Inflammatory macrophage treated with lipopolysaccharide for 4 hours (primary cell): ENCODE measurements at places on chromosomes 7 and 10.
A peak's percentile ranks its signal among the peaks of the same experiment; 100 is the strongest.

DNA sequence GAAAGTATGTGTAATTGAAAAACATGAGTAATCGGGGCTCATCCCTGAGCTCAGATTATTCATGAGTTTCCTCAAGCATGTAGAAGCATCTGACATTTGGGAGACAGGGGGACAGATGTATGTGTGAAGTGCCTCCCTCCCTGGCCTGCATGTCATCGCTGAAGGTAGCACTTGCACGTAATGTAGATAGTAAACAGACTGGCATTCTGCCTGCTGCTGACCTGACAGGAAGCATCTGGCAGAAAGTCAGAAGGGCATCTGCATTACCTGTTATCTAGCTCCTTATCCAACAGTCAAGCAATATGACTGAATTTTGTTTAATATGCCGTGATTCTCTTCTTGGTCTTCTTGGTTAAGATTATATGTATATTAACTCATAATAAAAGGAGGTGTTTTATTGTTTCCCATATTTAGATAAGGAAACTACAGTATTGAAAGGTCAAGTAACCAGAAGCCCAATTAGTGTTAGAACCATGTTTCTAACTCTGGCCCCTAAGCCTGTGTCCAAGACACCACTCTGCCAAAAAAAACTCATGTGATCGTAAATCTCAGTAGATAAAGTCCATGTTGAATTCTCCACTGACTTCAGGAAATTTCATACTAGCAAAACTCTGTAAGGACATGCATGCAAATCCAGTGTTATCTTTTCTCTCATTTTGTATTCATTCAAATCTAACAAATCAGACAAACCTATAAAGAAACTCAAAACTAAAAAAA is 918.1 kb upstream of the MBL2 start:
- no peak for DNase-seq

- DNase-seq: no peak
Observed at GRCh38 chr10:74917481-74918077, 91.2 kb downstream of the KAT6B start.

GRCh38 chr10:17831341-17831740 is 22.2 kb downstream of the MRC1 start:
- peak; percentile 95 for DNase-seq

- no peak for DNase-seq
Observed at GRCh38 chr10:117222976-117223692, 17.8 kb upstream of the SLC18A2 start.

- DNase-seq: no peak
Observed at GRCh38 chr7:5234852-5235831, 45.1 kb downstream of the WIPI2 start.

DNA sequence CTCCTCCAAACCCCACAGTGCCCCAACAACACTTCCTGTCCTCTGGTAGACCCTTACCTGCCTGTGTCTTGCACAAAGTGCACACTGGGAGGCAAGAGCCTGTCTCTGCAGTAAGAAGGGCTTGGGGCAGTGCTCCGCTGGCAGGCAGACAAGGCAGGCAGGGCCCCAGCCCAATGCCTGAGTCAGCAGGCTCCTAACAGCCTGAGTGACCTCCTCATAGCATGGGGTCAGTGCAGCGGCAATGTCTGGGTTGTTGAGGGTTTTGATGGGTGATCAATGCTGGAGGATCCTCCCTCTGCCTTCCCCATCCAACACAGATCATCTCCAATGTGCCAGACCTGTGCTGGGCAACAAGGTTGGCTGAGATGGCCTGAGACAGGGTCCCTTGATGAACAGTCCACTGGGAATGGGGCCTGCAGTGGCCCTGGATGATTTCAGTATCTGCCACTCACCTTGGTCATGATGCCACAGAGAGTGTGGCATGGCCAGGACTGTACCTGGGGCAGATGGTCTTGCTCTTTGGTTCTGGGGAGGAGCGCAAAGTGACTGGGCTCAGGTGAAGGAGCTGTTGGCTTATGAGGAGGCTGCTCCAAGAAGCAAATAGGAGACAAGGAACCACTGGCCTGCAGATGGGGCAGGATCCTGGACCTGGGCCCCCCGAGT is 55.6 kb upstream of the CAMK2B start:
- no peak for DNase-seq

GRCh38 chr10:69061305-69062161 is 26.4 kb upstream of the SRGN start:
- DNase-seq: peak; percentile 99

GRCh38 chr7:103387242-103387641 is 39.8 kb downstream of the PSMC2 start:
- peak; percentile 82 for DNase-seq

DNA sequence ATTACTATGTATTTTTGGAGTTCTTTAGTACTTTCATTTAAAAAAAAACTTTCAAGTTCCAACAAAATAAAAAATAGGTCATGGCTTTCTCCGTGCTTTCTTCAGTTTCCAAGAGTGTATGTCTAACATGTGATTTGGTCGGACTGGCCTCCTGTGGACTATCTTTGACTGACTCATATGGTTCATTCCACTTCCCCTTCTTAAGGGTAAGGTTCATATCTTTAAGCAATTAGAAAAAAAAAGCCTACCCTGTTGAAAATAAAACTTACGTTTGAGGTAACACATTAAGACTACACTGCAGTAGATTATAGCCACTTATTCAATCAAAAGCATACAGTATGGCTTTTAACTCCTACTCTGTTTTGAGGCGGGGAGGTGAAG is 112.8 kb upstream of the AHR start:
- DNase-seq: peak; percentile 90

- DNase-seq: peak; percentile 56
Observed at GRCh38 chr7:92732316-92733036, 103.9 kb downstream of the CDK6 start.

- no peak for DNase-seq
Observed at GRCh38 chr7:25083201-25083600, 41.9 kb downstream of the CYCS start.

DNA sequence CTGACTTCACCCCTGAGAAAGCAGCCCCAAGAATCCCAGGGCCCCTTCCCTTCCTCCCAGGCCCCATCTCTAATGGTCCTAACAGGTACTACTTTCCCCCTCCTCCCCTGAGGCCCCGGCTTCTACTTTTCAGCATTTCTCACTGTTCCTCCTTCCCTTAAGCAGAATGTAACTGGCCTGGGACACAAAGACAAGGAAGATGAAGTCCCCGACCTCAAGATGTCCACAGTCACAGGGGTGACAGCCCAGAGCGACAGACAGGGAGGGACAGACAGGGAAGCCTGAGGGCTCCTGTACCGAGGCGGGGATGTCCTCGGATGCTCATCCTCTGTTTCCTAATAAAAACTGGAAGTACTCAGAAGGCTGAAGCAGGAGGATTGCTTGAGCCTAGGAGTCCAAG is 11.6 kb downstream of the AOC1 start:
- no peak for DNase-seq

DNA sequence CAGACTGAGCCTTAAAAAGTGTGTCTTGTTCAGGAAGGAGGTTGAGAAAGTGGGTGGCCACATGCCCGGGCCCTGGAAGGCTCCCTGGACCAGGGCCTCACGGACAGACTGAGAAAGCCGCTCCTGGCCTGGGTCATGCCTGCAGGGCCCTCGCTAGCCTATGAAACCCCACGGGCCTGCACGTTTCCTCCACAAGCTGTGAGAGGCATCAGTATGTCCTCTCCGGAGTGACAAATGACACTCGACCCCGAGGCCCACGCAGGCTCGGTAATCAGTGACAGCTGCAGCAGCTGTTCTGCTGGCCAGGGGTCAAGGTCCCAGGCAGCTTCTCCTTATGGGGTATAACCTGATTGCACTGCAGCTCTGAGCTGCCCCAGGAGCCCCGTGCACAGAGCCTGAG is 47.6 kb downstream of the ASB13 start:
- no peak for DNase-seq

DNA sequence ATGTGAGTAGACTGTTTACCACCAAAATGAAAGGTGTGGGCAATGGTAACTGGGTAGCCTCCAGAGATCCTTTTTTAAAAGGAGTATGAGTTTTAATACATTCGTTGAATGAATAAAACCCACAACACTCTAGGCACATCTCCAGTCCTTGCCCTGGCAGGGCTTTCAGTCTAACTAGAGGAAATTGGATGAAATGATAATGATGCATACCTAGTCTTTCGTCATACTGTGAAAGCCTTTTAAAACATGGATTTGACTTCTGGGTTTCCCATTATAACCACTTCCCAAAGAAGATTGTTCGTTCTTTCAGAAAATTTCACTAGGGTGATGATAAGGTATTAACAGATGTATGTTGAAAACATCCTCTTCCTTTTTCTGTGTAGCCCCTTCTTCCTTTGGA is 110.8 kb downstream of the REEP3 start:
- peak; percentile 42 for DNase-seq

- no peak for DNase-seq
Observed at GRCh38 chr7:2732388-2732787, 44.4 kb downstream of the AMZ1 start.
